ENCODE measurements at places on chromosomes 3 and 15.

DNA sequence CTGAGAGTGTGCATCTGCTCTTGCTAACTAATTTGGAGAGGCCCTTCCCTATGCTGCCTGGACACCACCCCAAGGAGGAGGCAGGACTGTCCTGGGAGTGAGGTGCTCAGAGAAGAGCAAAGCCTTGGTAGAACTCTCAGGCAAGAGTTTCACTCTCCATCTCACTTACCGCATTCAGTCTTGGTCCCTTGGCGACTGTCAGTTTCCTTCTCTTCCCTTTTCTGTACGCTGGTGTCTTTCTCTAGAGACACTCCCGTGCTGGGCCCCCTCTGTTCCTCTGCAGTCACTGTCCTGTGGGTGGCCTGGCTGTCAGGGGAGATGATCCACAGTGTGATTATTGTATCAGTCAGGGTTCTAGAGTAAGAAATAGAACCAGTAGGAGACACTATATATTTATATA, 44.0 kb downstream of the IDH2 start:
- ATAC-seq: no peak

DNA sequence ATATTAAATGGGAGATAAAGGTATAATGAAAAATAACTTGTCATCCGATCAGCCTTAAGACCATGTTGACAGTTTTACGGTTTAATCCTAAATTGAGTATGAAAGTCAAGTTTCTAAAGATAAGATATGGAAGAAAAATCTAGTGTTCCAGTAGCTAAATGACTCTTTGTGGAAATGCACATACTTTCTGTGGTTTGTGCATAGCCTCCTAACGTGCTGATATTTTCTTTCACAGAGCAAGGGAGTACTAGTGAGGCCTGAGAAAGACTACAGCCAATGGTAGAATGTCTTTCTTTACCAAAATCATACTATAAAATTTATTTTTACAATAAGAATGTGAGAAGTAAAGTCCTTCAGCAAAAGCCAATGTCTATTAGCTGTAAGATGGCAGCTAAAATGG, 430.6 kb upstream of the RGMA start:
- ATAC-seq: no peak

DNA sequence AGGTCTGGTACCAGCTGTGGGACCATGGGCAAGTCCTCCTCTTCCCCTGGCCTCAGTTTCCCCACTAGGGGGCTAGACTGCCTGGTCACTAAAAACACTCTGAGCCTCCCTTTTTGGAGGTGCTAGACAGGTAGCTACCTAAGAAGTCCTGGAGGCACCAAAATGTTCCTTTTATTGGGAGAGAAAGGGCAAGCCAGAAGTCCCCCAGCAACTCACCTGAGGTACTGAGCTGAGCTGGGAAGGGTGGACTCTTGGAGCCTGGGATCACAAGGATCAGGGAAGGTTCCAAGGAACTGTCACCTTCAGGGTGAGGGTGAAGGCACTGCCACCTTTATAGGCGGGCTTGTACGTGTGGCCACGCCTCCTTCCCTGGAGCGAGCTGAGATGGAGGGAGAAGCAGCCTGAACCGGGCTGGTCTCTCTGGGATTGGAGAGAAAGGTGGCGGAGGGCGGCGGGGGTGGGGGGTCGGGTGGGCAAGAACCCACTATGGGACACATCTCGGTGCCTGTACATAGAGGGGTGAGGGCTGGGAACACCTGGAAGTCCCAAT, at the start of gene CYP1A1:
Gene CYP1A1, minus strand, starts transcription at position 304 of the 550 bp plus-strand sequence. CDS start 2,431 bp downstream, outside the sequence.
- ATAC-seq: peak; percentile 41

DNA sequence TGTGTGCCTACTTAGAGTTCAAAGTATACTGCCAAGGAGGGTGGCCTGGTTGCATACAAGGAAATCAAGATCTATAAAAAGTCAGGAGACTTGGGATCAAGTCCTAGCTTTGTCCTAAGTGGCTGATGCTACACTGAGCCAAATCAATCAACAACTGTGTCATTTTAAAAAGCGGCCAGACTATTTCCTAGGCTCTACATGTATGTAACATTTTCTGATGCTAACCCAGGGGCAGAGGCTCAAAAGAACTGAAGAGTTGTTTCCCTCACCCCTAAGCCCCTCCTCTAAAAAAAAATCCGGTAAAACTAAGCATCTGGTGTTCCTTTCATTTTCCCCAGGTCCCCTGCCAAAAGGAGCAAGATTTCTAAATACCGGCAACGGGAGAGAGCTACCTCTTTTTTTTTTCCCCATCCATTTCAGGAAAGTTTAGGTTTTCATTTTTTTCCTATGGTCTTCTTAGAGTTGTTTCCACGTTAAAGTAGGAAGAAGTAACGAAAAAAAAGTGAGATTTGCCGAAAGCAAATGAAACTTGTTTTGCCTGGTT, 18.8 kb upstream of the CHD2 start:
- ATAC-seq: no peak

GRCh38 chr3:134333522-134334181, 40.6 kb downstream of the AMOTL2 start:
- peak; percentile 13 for ATAC-seq

- ATAC-seq: no peak
Observed at GRCh38 chr3:194833114-194833910, 147.6 kb downstream of the FAM43A start.

DNA sequence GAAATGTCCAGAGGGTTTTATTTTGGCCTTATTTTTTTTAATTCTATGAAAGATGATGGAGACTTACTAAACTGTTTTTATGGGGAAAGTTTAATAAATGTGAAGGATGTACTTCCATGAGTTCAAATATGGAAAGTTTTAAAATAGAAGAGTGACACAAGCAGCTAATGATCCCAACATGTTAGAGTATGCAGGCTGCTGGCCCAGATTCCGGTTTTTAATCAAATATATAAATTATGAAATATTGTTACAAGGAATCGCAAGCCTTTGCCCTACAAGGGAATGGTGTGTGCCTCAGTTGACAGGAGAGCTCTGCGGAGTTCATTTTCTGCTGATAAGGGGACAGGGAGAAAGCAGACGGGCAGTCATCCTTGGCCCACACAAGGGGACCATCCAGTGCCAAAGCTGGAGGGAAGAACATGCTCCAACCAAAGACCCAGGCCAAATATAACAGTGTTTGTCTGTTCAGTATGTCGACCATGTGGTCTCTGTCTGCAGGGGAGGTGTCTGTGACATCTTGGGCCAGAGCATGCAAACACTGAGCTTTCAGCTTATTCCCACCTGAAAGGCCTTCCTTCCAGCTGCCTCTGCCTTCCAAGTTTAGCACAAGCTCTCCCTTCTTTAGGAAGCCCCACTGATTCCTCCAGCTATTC, 69.8 kb downstream of the SSUH2 start:
- no peak for ATAC-seq

DNA sequence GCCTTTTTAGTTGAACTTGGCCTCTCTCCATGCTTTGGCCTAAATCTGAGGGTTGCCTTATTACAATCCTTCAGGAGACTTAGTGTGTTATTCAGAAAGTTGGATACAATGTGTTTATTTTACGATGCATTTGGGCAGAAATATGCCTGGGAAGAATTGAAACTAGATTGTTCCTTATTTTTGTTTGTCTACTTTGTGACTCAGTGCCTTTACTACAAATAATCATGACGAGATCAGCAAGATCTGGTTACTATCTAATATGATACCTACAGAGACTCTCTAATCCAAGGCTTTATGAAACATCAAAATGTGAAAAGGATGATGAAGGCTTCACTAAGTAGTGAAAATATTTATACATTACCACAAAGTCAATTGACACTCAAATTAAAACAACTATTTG, 82.2 kb downstream of the RBMS3 start:
- ATAC-seq: no peak

- ATAC-seq: no peak
Observed at GRCh38 chr15:51343466-51343865, 2.0 kb downstream of the GLDN start.

DNA sequence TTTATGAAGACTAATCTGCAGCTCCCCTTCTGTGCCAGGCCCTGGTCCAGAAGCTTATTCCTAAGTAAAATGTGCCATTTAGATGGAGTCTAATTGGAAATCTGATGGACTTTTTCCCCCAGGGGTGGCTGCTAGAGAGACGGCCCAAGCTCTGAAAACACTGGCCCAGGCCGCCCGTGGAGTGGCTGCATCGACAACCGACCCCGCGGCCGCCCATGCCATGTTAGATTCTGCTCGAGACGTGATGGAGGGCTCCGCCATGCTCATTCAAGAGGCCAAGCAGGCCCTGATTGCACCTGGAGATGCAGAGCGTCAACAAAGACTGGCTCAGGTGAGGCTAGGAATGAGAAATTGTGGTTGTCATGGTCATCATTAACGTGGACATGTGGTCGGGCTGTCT, 305.8 kb upstream of the TPM1 start:
- ATAC-seq: no peak

DNA sequence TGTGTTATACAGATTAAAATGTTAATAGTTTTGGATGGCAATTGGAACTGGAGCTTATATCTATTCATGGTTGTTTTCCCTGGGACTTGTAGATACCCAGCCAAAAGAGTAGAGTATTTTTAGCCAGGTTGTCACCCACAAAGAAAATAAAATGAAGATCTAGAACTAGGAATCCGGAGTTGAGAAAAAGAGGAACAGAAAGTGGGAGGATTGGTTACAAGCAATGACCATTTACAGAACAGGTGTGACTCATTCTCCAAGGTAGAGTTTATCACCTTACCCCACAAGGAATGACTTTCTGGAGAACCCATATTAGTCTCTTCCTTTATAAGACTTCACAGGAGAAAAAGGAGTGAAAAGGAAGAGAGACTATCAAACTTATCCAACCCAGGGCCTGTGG, 99.8 kb downstream of the TMEM108 start:
- ATAC-seq: no peak

DNA sequence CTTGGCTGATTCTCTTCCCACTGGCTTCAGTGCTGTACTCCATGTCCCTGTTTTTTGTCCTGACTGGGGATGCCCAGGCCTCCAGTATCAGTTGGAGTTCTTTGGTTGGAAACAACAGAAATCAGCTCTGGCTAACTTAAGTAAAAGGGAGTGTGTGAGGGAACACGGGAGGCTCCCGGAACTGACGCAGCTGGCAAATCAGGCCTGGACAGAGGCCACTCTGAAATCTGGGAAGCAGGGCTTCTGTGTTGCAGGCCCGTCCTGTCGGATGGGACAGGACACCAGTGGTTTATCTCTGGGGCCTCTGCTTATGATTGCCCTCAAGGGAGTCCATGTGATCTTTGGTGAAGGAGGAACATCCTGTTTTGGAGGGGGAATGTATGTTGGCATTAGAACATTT, 124.3 kb downstream of the CHCHD6 start:
- ATAC-seq: peak; percentile 67

GRCh38 chr3:102233881-102234280, 200.9 kb upstream of the ZPLD1 start:
- no peak for ATAC-seq

DNA sequence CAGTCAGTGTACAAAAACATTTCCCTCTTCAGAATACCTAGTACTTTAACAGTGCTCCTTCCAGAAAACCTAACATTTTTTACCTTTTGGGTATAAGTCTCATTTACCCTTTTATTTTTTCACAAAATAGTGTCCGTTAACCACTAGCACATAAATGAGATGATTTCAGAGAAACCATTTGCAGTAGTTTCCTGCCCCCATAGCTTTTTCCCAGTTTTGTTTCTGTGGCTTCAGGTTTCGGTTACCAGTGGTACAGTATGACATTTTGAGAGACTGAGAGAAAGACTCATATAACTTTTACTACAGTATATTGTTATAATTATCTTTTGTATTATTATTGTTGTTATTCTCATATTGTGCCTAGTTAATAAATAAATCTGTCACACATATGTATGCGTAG, 6.2 kb upstream of the RBMS3 start:
- ATAC-seq: no peak

GRCh38 chr3:111809186-111809585, 49.9 kb upstream of the PHLDB2 start:
- no peak for ATAC-seq

GRCh38 chr3:117837391-117837790, 1127.8 kb downstream of the TUSC7 start:
- no peak for ATAC-seq

GRCh38 chr15:31330111-31330785, 3.6 kb downstream of the KLF13 start:
- no peak for ATAC-seq

DNA sequence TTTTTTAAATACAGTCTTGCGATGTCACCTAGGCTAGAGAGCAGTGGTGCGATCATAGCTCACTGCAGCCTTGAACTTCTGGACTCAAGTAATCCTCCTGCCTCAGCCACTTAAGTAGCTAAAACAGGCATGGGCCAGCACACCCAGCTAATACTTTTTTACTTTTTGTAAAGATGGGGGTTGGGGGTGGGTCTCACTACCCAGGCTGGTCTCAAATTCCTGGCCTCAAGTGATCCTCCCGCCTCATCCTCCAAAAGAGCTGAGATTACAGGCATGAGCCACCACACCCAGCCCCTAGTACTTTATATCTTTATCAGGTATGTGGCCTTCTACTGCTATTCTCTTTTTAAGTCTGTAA, 8.3 kb downstream of the PEAK1 start:
- no peak for ATAC-seq

- no peak for ATAC-seq
Observed at GRCh38 chr3:160458151-160458550, 8.6 kb upstream of the TRIM59 start.

DNA sequence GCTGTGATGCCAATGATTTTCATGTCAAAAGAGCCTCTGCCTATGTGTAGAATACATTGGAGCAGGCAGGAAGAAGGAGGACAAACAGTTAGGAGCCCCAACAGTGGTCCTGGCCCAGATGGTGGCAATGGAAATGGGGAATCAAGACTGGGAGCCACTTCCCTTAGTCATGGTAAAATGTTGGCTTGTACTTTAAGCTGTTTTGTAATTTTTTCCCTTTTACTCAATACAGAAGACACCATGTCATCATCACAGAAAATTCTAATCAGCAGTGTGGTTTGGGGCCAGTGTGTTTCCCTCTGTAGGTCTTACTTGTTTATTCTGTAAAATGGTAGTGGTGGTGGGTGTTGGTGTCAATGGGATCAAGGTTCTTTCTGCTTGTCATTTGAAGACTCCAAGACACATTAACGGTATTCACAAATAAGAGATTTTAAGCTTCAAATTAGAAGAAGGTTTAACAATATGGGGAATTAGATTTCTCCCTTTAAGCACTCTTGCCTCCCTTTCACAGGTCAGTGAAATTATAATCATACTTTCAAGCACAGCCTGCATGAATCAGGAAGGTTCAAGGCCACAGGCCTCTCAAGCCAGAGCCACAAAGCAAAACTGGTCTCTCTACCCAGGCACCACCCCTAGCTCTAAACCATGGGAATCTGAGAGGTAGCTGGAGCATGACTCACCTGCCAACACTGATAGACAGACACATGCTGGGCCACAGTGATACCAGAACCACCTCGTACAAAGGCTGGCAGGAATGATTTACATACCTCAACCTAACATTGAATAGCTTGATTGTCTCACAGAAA, 24.9 kb downstream of the SIAH2 start:
- peak; percentile 73 for ATAC-seq

GRCh38 chr3:167882057-167882667, 146.6 kb downstream of the SERPINI1 start:
- ATAC-seq: peak; percentile 41

GRCh38 chr15:42156243-42156922, at the start of gene PLA2G4F:
PLA2G4F (minus strand) TSS chr15:42156636; CDS start chr15:42156549, 87 bp downstream.
- no peak for ATAC-seq

Measured in gastroesophageal sphincter (tissue), 4 donors.